ENCODE measurements at places on chromosomes 7 and 10.

DNA sequence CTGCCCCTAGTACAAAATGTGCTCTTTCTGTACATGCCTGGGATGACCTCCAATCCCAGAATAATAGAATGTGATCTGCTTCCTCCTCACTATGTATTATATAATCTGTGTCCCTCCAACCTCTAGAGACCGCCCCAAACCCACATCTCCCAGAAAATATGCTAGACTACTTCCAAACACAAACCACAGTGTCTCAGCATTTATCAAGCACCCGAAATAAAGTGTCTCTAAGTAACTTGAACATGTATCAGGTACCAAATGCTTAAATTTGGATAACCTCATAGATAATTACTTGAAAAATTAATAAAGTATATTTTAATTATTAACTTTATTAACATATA is 16.1 kb downstream of the LYZL1 start:
- DNase-seq: no peak

DNA sequence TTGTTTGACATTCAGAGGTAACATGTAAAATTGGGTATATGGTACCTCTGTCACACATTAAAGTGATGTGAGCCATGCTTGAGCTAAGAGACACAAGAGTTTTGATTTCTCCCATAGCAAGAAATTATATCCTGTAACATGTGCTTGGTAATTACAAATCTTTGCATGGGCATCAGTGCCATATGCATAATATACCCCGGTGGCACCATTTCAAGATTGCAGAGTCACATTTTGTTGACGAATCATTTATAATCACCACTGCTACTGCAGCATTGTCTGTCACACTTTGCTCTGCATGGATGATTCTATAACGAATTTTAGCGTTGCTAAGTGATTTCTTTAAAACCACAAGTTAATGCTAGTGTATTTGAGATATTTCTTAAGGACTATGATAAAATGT is 443.7 kb upstream of the LRRN3 start:
- no peak for DNase-seq

GRCh38 chr7:117592011-117592635 is 112.3 kb downstream of the CFTR start:
- DNase-seq: no peak

GRCh38 chr7:112572669-112573301 is 92.0 kb downstream of the LSMEM1 start:
- no peak for DNase-seq

All from CD4-positive, alpha-beta T cell treated with Interleukin-6 for 4 hours (primary cell).